ENCODE measurements at places on chromosomes 12 and 14.

- no peaks in the 10 kb centered on the region for H3K36me3 ChIP-seq
- H3K27me3 ChIP-seq: peaks cover 41% of the 10 kb centered on the region
- no peak for DNase-seq
Measured at GRCh38 chr12:6199531-6200255, 507 bp upstream of the CD9 start.

DNA sequence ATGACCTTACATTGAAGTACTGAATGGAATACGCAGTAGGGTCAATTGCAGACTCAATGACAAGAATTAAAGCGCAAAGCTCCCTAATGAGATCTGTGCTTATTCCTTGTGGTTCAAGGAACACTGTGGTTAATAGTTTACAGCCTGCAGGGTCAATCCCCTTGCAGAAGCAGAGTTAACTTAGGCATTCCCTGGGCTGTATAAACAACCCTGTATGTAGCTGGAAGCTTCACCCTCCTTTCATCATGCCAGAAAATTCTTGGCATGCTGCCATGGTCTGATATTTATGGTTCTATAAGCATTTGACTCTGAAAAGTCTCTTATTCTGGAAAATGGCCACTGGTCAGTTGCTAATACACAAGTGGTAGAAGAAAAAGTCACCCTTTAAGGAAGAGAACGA, 227.7 kb downstream of the NOVA1 start:
- H3K4me3 ChIP-seq: no peak overlapping the region
- no peak overlapping the region for H3K27ac ChIP-seq
- H3K27me3 ChIP-seq: no peaks in the 10 kb centered on the region
- H3K4me1 ChIP-seq: no peaks in the 10 kb centered on the region
- peak; percentile 78 for DNase-seq

DNA sequence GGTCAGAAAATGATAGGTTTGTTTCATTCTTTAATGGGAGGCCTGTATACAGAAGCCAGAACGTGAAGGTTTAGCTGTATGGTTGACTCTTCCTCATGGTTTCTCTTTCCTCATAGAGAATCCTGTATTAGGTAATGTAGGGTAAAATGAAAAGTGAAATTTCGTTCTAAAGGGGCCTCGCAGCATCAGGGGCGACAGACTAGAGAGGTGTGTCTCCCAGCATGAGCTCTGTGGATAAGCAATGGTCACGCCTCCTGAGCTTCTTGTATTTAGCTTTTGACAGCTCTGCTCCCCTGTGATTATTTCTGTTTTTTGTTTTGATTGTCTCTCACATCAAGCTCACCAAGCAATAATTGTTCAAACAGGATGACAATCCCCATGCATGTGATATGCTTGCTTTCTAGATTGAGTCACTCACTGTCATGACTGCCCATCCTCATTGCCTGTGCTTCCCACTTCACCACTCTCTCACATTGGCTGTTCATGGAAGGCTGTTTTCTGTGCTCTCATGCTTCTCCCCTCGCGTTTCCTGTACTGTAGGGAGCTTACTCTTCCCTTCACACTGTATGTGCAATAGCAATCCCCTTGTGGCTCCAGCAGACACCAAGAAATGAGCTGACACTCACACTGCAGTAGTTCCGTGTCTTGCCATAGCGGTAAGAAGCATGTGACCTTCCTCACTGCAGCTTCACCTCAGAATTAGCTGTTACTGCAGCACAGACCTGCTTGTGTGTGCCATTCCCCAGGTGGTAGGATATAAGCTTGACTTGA, 44.0 kb downstream of the RAD52 start:
- H3K27ac ChIP-seq: no peak overlapping the region
- H3K4me1 ChIP-seq: no peaks in the 10 kb centered on the region
- H3K27me3 ChIP-seq: no peaks in the 10 kb centered on the region
- no peak for DNase-seq

- DNase-seq: no peak
- H3K27me3 ChIP-seq: no peaks in the 10 kb centered on the region
- no peaks in the 10 kb centered on the region for H3K36me3 ChIP-seq
- no peak overlapping the region for H3K4me3 ChIP-seq
Measured at GRCh38 chr12:120847392-120847791, 56.8 kb downstream of the SPPL3 start.

GRCh38 chr14:63988579-63988978, 135.8 kb downstream of the SYNE2 start:
- no peaks in the 10 kb centered on the region for H3K36me3 ChIP-seq
- no peaks in the 10 kb centered on the region for H3K27me3 ChIP-seq
- DNase-seq: no peak
- H3K27ac ChIP-seq: no peak overlapping the region
